ENCODE measurements at places on chromosomes 6 and 20.

DNA sequence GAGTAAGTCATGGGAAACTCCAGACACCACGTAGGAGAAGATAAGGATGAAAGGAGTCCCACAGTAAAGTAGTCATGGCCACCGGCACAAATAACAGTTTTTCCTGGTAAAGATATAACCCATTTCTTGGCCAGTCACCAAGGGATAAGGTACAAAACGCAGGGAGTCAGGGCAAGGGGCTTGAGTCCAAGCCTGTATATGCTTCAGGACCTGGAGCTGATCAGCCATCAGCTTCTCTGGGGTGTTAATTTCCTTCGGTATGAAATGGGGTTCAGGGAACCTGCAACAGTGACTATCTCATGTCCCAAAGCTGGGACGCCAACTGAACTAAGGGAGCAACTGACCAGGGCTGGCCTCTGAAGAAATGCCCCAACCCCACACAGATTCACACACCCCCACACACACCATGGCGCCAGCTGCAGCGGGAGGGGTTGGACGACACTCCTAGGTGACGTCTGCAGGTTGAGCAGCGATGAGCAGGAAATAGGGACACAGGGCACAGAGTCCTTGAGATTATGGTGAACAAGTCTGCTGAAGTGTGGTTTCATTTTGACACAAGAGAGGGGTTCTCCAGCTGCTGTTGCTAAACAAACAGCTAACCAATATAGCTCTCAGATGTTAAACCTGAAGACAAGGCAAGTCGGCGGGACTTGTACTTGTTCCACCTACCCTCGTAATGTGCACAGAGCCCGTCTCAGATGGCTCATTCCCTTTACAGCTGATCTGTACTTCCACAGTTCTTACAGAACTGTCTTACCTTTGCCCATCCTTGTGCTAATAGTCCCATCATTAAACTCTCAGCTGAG, 7.4 kb upstream of the ADTRP start:
- no peak for DNase-seq

GRCh38 chr6:113381959-113382358, 475.2 kb upstream of the MARCKS start:
- DNase-seq, result no peak

DNA sequence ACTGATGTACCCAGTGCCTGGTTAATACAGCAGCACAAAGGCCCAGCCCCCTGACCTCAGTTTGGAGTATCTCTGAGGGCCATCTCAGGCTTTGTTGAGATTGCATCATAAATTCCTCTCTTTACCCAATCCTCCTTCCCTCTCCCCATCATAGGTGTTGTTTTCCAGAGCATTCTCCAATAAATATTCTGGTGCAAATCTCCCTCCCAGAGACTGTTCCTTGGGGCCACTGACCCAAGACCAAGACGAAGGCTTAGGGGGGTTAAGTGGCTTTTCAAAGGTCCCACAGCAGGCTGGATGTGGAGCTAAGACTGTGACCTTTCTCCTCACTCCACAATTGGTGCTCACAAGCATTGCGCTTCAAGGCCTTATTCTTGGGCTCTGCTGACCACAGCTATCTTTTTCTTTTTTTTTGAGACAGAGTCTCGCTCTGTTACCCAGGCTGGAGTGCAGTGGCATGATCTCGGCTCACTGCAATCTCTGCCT, 72.4 kb upstream of the ZMYND8 start:
- DNase-seq, result no peak

DNA sequence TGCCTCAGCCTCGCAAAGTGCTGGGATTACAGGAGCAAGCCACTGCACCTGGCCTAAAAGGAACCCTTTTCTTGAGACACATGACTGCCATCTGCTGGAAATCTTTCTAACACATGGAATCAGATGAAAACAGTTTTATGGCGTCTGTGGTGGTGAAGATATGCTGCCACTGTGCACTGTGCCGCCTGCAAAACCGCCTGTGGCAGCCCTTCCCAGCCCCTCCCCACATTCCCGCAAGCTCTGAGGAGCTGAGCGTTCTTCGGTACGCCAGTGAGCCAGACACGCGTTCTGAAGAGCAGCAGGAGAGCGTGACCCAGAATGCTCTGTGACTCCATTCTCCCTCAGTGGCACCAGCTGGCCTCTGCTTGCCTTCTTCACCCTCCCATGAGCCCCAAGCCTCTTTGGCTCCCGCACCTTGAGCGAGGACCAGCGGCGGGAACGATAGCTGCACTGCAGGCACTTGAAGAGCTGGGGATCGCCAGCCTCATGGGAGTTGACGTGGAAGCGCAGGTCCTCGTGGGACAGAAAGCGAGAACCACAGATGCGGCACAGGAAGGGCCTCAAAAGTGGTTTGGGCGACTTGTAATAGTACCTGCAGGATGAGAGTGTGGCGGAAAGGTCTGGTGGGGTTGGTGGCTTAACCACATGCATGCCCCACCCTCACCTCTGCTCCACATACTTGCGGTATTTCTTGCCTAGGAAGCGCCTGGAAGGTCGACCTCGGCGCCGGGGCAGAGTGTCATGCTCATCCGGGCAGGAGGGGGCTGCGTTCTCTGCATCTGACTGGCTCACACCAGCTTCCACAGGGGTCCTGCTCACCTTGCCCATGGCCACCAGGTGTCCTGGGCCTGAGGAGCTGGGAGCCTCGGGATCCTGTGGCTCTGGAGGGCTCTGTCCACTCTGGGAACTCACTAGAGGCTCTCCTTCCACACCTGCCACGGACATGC, 8.7 kb downstream of the ZNF335 start:
- DNase-seq, result peak; percentile 50

- DNase-seq, result no peak
Observed at GRCh38 chr6:27129917-27130316, 117.6 kb upstream of the PRSS16 start.

DNA sequence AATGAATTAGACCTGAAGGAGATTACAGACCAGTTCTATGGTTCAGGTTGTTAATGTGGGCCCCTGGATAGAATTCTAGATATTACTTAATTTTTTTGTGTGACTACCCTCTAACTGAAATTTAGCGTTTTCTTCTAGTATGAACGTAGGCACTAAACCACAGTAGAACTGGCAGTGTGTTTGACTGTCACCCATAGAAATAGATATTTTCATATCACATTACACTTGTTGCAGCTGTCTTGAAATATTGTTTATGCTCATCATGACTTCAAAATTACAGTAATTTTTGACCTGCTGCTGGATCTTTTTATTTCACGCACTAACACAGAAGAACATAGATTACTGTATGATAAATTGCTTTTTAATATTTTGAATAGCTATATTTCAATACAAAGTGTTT, 31.6 kb downstream of the E2F3 start:
- no peak for DNase-seq

- no peak for DNase-seq
Observed at GRCh38 chr20:15655295-15655874, 917.9 kb downstream of the KIF16B start.

- no peak for DNase-seq
Observed at GRCh38 chr20:53253668-53254067, 281.5 kb downstream of the TSHZ2 start.

GRCh38 chr6:44071670-44072451, 55.4 kb downstream of the MRPL14 start:
- no peak for DNase-seq

DNA sequence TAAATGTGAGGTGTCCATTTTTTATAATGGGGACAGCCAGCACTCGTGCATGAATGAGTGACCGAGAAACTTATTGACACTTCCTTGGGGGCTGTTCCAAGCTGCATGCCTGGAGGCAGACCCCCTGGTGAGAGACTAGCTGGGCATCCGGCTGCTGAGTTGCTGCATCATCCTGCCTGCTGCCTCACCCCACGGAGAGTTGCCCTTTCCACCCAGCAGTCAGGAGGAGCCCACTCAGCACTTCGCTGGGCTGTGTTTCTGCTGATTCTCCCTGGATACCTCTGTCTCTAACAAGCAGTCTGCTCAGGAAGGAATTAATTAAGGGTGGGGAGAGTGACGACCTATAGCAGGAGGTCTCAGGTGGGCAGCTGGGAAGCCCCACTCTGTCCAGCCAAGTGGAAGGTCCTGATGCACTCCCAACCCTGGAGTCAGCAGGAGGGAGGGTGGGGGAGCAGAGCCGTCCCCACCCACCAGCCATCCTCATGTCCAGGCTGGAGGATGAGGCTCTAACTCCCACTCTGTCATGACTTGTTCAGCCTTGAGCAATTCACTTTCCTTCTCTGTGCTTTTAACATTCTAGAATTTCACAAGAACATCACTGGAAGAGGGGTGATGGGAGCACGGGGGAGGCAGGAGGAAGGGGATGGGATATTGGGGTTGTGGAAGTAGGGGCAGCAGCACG, 177.3 kb downstream of the LRFN2 start:
- peak; percentile 1 for DNase-seq

DNA sequence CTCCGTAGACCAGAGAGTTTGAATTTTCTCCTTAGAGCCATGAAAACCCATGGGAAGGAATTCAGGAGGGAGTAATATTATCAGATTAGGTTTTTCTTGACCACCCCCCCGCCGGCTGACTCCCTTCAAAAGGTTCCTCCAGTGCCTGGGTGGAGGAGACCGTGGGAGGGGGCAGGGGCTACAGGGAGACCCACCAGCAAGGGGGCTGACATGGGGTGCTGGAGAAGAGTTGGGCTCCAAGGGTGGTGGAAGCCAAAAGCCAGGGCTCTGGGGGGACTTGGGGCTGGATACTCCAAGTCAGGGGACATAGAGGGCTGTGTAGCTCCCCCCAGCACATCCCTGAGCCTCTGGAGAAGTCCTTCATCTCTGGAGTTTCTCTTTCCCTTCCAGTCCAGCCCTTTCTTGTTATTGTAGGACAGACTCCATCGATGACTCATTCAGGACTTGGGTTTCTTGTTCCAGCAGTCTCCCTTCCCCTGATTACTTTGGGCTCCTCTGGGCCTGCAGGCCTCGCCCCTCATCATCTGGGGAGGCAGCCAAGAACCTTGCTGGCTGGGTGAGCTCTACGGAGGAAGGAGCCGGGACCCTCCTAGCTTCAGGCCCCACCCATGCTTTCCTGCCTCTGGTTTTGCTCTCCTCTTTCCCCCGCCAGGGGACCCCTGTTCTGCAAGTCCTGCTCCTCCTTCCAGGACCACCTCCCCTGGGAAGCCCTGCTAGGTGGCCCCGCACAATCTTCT, 10.5 kb upstream of the KIAA1755 start:
- DNase-seq, result peak; percentile 21

DNA sequence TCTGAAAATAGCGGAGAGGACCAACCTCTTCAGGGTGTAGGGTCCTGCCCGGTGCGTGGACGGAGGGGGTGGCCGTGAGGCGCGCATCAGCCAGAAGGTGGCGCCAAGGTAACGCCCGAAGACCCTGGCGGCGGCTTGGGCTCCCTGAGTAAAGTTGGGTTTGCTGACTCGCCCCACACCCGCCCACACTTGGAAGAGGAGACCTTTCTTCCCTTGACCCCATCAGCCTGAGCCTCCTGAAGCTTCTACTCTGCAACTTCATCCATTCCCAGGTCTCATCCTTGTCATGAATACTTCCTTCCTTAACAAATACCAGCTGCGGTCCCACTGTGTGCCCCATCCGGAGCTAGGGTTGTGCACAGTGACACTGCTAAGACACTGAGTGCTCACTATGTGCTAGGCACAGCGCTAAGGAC, 14.6 kb downstream of the CD40 start:
- peak; percentile 55 for DNase-seq

GRCh38 chr6:43926634-43927531, 156.9 kb downstream of the VEGFA start:
- peak; percentile 82 for DNase-seq

DNA sequence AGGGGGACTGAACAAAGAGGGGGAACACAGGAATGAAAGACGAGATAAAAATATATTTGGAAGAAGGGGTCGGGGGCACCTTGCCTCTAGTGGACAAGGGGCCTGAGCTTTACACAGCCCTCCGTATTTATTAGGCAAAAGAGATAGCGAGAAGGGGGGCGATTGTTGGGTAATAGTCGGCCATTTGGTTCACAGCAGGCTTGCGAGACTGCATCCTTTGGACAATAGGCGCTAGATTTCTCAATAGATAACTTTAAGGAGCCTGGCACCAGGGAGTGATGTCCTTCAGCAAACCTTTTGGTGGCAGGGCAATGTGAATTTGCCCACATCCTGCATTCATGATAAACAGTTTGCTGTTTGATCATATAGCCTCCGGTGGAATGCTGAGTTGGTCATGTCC, 3.0 kb upstream of the NANP start:
- DNase-seq, result peak; percentile 25

DNA sequence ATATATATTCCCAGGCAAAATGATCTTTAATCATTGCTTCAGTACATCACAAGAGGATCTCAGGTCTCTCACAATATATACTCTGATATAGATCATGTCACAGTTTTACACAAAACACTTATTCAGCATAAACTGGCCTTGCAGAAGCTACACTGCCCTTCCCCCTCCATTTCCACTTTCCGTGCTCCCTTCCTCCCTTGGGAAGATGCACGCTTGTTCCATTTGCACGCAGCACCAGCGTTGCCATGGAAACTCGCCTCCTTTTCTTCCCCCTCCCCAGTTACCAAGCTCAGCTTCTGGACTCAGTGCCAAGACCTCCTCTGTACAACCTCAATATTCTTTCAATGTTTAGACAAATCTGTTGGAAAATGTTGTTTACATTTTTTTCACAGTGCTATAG, 154.6 kb downstream of the RFPL4B start:
- no peak for DNase-seq

DNA sequence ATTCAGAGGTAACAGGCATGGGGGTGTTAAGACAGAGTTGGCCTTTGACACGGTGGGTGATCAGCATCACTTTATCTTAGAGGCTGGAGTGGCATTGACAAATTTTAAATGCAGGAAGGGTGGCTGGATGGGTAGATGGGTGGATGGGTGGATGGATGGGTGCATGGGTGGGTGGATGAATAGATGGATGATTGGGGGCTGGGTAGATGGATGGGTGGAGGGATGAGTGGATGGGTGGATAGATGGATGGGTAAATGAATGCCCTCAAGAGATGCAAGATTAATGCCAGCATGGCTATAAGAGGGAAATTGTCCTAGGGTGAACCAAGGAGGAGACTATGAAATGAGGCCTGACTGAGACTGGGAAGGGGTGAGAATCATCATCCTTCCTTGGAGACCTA, 18.4 kb downstream of the ITPR3 start:
- no peak for DNase-seq

DNA sequence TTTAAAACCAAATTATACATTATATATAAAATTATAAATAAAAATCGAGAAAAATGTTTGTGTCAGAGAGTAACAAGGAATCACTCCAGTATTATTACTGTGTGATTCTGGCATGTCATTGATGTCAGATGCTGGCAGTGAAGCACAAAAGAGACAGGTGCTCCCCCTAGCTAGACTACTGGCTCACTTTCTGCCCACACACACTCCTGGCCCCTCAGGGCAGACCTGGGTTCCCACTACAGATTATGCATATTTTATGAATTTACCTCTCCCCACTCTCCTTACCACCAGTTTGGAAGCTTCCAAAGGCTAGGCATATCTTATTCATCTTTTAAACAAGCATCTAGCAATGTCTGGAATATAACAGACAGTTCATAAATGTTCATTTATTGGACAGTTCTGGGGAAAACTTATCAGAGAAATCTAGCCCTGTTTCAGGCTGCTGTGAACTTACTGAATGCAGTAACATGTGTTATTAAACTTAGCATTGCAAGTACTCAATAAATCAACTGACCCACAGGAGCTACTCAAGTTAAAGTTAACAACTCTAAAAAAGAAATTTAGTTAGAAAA, 12.8 kb downstream of the SNX3 start:
- no peak for DNase-seq

Measured in NCI-H460 (cell line).